ENCODE measurements at places on chromosomes 2 and 18.
A peak's percentile ranks its signal among the peaks of the same experiment; 100 is the strongest.

GRCh38 chr2:40300391-40300790, 151.5 kb downstream of the SLC8A1 start:
- DNase-seq, result no peak

GRCh38 chr2:159362816-159363251, 76.3 kb upstream of the WDSUB1 start:
- no peak for DNase-seq

- no peak for DNase-seq
These were observed 41.0 kb upstream of the SLC9A2 start for GRCh38 chr2:102578376-102578775.

GRCh38 chr2:98768384-98769113, 37.6 kb upstream of the MGAT4A start:
- no peak for DNase-seq

GRCh38 chr2:148877403-148877740, 2.3 kb downstream of the KIF5C start:
- DNase-seq, result no peak

DNA sequence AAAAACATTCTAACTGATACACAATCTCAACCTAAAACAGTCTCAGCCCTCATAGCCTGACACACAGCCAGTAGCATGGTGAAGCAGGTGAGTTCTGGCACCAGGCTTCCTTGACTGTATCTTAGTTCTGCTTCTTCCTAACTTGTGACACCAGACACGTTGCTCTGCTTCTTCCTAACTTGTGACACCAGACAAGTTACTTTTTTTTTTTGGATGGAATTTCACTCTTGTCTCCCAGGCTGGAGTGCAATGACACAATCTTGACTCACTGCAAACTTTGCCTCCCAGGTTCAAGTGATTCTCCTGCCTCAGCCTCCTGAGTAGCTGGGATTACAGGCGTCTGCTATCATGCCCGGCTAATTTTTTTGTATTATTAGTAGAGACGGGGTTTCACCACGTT, 6.7 kb upstream of the ATG16L1 start:
- DNase-seq, result no peak

DNA sequence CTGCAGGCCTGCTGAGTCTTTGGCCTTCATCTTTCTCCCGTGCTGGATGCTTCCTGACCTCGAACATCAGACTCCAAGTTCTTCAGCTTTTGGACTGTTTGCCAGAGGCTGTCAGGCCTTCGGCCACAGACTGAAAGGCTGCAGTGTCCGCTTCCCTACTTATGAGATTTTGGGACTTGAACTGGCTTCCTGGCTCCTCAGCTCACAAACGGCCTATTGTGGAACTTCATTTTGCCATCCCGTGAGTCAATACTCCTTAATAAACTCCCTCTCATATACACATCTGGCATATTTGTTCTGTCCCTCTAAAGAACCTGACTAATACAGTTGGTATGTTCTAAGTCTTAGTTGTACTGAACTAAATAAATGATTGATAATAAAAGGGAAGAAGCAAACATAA, 702.8 kb upstream of the LINC00305 start:
- no peak for DNase-seq

DNA sequence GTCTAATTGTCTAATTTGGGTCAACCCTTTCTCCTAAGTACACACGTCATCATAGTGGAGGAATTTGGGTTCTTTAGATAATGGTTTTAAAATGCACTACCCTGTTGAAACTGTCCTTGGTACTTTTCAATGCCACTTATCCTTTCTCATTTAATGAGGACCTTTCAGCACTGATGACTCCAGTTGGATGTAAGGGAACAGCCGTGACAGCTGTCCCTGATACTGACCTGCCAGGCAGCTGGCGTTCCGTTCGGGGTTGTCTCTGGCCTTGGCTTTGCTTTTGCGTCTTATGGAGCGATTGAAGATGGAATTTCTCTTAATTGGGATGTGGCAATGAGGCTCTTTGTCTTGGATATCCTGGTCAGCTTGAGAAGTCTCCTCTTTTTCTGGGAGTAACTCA, 38.7 kb downstream of the NGEF start:
- no peak for DNase-seq

- DNase-seq, result no peak
These were observed 248.6 kb downstream of the LOXHD1 start for GRCh38 chr18:46408334-46408987.

DNA sequence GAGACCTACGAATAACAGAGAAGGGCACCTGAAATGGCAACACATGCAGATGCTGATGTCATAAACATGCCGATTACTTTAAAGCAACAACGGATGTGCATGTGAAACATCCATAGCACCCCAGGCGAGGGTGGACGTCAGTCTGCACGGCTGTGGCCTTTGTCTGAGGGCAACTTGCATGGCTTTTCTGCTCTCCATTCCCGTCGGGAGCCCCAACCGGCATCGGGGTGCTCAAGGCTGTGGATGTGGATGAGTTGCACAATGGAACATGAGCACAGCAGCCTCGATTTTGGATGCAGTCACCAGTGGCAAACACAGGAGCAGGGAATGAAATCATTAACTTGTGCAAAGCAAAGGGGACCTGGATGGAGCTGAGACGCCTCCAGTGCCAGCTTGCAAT, 298.2 kb upstream of the SALL3 start:
- no peak for DNase-seq

GRCh38 chr2:172103471-172104272, 972 bp upstream of the DLX2 start:
- peak; percentile 54 for DNase-seq

DNA sequence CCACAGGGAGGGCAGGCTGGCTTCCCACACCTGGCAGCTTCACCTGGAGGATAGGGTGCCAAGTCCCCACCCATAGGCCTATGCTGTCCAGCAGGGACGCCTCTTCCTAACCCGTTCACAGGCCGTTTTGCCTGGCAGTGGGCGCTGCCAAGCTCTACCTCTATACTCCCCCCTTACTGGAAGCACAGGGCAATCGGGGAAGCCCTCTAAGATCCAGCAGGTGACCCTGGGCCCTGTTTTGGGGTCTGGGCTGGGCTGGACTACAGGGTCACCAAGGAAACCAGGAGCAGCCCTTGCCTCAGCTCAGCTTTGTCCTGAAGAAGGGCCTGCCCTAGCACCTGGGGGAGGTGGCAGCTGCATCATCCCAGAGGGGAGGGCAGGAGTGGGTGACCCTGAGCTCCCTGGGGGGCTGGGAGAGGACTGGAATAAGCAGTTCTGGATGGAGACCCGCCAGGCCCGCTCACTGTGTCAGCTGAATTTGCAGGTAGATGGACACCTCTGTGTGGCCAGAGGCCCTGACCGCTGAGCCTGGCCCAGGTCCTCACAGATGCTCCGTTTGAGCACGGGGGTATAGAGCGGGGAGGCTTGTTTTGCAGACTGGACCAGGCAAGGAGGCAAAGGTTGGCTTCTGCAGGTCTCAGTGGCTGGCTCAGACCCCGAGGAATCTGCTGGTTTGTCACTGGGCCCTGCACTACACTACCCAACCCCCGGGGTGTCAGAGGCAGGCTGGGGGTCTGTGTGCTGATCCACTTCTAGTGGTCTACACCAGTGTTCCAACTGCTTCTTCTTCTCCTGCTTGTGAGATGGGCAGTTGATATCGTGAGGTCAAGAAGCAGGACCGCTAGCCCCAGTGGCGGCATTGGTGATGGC, 163.1 kb downstream of the ASB1 start:
- no peak for DNase-seq

DNA sequence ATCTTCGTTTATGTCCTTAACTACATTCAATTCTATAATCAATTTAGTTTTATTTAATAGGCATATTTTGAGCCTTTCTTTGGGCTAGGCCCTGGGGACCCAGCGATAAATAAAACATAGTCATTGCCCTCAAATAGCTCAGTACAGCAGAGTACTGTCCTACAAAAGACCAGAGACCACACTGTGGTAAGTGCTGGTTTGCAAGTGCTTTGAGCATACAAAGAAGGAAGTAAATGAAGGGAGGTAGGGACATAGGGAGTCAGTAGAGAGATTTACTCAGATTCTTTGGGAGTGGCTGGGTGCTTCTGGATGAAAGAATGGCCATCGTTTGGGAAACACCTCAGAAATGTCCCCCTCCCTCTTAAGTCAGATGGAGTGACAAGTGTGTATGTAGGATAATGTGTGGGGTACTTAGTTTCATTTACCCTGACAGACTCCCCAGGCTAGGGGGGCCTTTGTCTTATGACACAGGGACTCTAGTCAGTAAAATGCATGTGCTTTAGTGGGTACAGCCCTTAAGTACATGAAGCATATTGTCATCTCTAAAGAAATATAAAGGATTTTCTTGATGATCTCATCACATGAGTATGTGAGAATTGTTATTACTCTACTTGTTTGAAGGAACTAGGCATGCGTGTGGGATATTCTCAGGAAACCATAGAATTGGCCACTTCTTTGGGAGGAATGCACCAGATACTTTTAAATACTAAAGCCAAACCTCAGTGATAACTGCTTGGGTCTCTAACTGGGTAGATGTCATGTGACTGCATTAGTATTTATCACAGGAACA, 35.1 kb downstream of the MAPRE2 start:
- DNase-seq, result no peak

DNA sequence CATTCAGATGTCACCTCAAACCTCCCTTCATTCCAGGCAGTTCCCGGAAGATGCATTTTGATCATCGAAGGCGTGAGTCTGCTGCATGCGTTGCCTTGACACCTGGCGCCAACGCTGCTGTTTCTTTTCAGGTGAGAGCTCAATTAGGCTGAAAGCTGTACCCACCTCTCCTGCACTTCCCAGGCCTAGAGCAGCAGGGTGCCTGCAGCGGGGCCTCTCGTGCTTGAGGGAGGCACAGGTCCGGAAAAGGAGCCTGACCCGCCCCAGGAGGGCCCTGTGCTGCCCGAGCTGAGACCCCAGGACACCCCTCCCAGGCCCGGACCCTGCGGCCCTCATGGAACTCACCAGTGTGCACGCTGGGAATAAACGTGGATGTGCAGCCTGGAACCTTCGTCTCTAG, 31.4 kb upstream of the KCNG2 start:
- DNase-seq, result no peak

DNA sequence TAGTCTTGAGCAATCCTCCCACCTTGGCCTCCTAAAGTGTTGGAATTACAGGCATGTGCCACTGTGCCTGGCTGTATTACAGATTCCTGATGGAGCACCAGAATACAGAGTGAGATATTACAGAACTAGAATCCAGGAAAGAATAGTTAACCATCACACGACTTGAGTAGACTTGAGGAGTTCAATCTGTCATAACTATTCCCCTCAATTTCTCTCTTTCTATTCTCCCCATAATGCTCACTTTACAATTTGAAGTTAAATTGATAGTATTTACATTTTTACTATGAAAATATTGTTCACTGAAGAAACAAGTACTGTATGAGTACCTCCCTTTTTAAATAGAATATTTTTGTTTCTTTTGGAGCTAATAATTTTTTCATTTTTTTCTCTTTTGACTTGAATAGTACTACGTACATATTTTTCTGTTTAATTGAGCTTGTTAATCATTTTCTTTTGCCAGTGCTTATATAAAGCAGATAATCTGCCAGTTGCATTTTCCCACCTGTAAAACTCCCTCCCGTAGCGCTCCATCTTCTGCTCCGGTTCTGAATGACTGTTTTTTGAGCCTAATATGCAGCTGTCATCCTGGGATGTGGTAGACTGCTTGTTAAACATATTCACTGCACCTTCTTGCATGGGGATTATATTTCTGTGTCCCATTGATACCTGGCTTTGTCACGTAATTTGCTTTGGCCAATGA, 105.5 kb downstream of the MYCN start:
- no peak for DNase-seq

DNA sequence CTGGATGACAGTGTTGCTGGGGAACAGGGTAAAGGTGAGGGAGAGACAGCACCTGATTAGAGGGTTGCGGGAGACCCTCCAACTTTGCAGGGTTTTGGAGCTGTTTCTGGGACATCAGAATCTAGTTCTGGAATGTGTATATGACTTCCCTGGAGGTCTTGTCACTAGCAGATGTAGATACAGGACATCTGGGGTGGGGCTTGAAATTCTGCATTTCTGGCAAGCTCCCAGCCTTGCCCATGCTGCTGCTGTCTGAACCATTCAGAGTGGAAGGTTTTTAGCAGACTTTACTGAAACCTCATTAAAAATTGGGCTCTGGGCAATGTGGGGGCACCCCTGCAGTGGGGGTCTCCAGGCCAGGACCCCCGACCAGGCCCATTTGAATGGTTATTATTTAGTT, 220.3 kb upstream of the SKOR2 start:
- DNase-seq, result no peak

DNA sequence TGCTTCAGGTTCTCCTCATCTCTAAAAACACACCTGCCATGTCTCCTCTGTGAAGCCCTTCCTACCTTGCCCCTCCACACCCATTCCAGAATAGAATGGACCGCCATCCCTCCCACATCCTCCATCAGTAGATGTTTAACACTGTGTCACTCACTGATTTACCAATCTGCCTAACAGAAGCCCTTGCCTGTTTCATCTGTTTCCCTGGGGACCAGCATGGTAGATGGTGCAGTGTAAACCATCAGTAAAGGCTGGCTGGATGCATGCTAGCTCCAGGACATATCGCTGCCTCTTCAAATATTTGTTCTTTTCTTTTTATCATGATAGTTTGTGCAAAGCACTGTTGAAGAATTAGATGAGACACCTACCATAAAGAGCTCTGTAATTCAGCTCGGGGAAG, 271.4 kb downstream of the PIEZO2 start:
- DNase-seq, result no peak

DNA sequence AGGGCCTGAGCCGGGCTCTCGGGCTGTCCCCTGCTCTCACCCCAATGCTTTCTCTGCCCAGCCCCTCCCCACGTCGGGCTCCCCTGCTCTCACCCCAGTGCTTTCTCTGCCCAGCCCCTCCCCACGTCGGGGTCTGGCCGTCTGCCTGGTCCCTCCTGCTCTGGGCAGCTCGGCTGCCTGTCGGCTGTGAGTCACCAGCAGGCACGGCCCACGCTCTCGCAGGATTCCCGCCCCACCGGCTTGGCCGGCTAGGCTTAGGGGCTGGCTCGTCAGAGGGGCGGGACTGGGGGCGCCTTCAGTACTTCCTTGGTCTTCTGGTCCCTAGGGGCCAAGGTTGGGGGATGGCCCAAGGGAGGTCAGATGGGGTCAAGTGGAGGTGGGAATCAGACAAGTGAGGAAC, 3.3 kb downstream of the BOK start:
- DNase-seq, result no peak

DNA sequence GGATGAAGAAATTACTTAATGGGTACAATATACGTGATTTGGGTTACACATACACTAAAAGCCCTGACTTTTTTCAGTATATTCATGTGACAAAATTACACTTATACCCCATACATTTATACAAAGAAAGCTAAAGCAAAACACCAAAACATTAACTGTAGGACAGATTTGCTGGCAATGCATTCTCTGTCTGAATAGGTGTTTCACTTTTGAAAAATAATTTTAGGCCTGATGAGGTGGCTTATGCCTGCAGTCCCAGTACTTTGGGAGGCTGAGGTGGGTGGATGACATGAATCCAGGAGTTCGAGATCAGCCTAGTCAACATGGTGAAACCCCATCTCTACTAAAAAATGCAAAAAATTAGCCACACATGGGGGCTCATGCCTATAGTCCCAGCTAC, 301.5 kb upstream of the FAM98A start:
- no peak for DNase-seq

DNA sequence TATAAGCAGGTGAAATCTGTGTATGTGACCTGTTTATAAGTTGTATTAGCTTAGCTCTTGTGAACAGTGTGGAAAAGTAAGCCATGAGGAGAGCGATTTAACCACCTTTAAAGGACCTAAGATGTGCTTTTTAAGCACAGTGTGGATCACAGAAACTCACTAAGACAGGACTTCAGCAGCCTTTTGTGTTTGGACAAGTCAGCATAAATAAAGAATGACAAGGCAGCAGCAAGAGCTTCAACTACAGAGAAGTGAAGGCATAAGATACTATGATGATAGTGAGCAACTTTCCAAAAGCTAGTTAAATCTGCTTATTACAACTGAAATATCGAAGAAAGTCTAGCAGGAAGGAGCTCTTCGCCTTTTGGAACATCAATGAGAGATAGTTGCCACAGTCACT, 8.9 kb downstream of the HNRNPA3 start:
- no peak for DNase-seq

Data from stimulated activated CD8-positive, alpha-beta memory T cell treated with anti-CD3 and anti-CD28 coated beads, Interleukin-15, amount 100 ng/mL, for 24 hours (primary cell).